ENCODE measurements at places on chromosomes 6 and 20.

- no peak for DNase-seq
These were observed 210.8 kb downstream of the TBXT start for GRCh38 chr6:165956874-165957273.

GRCh38 chr20:62876501-62876901, 14.9 kb upstream of the TCFL5 start:
- no peak for DNase-seq

- DNase-seq: no peak
These were observed 73.4 kb downstream of the PRDM1 start for GRCh38 chr6:106159531-106159940.

- no peak for DNase-seq
These were observed 62.0 kb downstream of the EFCAB8 start for GRCh38 chr20:32920530-32921298.

- no peak for DNase-seq
These were observed 290.0 kb downstream of the HAO1 start for GRCh38 chr20:7650086-7650879.

GRCh38 chr20:1304710-1305515, 24.0 kb downstream of the SDCBP2 start:
- DNase-seq: no peak

DNA sequence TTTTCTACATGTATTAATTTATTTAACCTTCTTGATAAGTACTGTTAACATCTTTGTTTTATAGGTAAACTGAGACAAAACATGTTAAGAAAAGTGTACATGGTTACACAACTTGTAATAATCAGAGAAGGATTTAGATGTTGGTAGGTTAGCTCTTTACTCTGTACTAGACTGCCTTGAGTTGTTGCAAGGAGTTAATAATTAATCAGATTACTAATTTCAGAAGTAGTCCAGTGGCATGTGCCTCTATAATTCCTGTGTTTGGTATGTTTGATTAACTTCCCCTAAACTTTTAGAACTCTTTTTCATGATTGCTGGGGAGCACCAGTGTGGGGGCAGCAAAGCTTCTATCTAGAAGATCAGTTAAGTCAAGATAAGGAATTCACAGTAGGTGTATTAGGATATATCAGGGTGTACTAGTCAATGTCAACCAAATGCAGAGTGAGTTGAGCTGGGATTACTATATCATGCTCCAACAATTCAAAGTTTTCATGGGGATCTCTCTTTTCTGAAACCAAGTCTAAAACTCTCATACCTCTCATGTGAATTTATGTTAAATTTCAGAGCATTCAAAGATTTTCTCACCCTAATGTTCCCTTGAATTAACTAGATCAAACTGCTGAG, 129.7 kb upstream of the AHI1 start:
- no peak for DNase-seq

DNA sequence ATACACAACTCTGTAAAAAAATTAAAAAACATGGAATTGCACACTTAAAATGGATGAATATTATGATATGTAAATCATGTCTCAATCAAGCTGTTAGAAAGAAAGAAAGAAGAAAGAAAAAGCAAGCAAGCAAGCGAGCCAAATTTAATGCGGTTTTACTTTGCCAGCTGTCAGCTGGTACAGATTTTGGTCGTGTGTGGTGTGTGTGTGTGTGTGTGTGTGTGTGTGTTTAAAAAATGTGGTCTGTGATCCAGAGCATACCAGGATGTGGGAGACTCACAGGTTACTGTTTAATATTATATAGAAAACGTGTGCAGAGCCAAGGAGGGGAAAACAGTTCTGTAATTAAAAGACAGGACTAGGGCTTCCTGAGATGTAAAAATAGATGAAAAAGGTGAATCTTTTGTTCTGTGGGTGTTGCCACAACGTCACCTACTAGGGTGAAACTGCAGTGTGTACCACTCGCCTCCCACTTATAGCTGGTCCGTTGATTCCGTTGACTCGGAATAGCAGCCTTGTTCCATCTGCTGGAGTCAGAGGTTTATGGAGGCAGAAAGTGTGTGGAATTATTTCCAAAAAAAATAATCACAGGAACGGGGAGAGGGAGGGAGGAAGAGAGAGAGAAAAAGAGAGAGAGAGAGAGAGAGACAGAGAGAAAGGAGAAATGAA, 197.7 kb downstream of the BCAS1 start:
- peak; percentile 56 for DNase-seq

DNA sequence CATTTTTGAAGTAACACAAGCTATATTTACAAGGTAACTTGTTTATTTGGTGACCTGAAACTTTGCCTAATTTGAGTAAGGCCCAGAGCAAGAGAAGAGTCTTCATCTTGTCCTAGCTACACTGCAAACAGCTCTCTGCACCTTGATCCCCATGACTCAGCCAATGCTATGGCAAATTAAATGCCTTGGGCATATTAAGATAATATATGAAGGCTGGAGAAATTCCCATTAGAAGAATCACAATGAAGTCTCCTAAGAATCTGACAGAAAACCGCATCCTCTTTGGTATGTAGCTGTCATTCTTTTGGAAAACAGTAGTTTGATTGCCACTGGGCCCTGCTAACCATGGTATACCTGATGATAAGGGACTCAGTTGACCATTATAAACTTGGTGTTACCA, 204.5 kb downstream of the UBE3D start:
- DNase-seq: no peak

GRCh38 chr6:130749402-130749801, 77.8 kb upstream of the SMLR1 start:
- no peak for DNase-seq

DNA sequence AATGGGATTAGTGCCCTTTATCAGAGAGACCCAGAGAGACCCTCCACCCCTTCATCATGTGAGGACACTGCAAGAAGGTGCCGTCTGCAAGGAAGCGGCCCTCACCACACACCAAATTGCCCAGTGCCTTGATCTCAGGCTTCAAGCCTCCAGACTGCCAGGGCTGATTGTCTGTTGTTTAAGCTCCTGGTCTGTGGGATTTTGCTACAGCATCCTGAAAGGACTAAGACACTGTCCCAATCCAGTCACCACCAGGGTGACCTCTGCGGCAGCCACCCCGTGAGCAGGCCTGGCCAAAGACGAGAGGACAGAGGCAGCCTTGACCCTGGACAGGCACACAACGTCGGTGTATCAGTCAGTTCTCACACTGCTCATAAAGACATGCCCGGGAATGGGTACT, 13.5 kb upstream of the FRMD1 start:
- no peak for DNase-seq

GRCh38 chr20:63036291-63036690, 29.5 kb upstream of the BHLHE23 start:
- no peak for DNase-seq

GRCh38 chr6:150928882-150929281, 63.4 kb downstream of the MTHFD1L start:
- DNase-seq: no peak

GRCh38 chr6:91667596-91667995, 1080.7 kb upstream of the MAP3K7 start:
- no peak for DNase-seq

DNA sequence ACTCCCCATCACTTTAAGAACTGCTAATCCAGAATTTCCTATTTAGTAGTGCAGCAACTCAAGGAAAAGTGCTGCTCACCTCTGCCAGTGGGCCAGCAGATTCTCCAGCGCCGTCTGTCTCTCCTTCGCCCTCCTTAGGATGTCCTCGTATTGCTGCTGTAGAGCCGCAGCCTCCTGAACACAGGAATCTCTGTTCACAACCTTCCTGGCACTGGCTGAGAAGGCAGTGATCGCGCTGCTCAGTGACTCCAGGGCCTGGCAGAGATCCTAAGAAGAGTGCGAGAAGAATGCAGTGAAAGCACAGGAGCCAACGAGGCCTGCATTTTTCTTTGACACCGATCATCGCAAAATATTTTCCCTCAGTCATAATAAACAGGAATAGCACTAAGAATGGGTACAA, 209.0 kb downstream of the SYNE1 start:
- no peak for DNase-seq

GRCh38 chr6:4931530-4932227, 72.2 kb downstream of the RPP40 start:
- no peak for DNase-seq

GRCh38 chr6:43933148-43933885, 163.3 kb downstream of the VEGFA start:
- no peak for DNase-seq

- DNase-seq: no peak
These were observed 9.8 kb upstream of the SLC22A1 start for GRCh38 chr6:160111806-160112205.

DNA sequence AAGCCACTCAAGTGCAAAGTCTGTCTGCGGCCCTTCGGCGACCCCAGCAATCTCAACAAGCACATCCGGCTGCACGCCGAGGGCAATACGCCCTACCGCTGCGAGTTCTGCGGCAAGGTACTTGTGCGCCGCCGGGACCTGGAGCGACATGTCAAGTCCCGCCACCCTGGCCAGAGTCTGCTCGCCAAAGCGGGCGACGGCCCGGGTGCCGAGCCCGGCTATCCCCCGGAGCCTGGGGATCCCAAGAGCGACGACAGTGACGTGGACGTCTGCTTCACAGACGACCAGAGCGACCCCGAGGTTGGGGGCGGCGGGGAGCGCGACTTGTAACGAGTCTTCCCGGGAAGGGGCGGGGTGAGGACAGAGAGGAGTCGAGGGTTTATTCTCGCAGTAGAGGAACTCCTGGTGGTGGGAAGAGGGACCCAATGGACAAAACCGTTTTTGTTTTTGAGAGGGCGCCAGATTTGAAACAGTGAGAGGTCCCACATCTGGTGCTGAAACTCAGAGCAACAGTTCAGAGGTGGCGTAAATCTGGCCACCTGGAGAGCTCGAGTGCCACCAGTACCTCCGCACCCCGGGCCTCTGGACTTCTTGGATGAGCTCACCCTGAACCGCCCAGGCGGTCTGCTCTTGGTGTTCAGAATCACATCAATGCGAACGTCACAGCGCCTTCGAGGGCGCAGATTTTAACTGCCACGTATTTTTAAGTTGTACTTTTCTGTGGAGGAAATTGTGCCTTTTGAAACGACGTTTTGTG, 8.0 kb downstream of the PRDM13 start:
- DNase-seq: no peak

- DNase-seq: peak; percentile 48
These were observed 30.9 kb downstream of the MAP3K5 start for GRCh38 chr6:136761227-136761922.

GRCh38 chr20:33777816-33778215, 33.3 kb upstream of the CHMP4B start:
- DNase-seq: no peak

GRCh38 chr6:146548898-146549374, 5.3 kb downstream of the RAB32 start:
- no peak for DNase-seq

GRCh38 chr20:13396022-13396421, 174.9 kb downstream of the ISM1 start:
- no peak for DNase-seq

DNA sequence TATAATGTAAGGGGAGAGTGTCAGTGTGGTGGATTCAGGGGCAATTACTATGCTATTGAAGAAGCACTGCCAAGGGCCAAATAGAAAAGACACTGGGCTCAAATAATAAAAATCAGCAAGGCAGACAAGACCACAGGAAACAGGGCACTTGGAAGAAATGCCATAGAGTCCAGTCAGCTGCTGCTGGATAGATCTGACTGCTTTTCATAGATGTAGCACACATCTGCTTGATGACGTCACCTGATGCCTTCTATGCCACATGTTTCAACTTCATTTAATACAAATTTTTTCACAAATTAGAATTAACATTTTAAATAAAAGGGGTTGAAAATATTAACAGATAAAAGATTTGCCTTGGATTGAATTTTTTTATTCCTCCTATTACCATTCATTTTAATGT, 23.9 kb upstream of the AHI1 start:
- DNase-seq: no peak

GRCh38 chr20:23582293-23582692, 14.0 kb upstream of the CST9L start:
- DNase-seq: no peak

DNA sequence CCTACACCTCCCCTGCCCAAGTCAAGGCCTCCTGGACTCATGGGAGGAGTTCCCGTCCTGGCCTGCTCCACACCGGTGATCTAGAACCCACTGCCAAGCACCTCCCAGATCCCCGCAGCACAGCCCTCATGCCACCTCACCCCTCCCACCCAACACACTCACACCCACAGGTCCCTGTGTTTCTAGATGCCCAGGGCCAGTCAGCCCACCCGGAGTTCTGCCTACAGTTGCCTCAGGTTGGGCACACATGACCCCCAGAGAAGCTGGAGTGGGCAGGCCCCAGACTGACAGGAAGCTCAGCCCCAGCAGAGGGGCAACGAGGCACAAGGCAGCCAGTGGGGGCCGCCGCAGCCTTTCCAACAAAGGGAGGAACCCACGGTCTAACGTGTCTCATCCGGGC, 29.6 kb downstream of the RRBP1 start:
- no peak for DNase-seq

DNA sequence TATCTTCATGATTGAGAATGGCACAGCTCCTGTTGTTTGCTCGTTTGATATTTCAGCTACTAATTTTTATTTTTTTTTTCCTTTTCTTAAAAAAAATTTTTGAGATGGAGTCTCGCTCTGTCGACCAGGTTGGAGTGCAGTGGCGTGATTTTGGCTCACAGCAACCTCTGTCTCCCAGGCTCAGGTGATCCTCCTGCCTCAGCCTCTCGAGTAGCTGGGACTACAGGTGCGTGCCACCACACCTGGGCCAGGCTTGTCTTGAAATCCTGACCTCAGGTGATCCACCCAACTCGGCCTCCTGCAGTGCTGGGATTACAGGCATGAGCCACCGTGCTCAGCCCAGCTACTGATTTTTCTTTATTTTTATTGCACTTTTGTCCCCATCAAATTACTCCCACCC, 150.2 kb upstream of the SIM1 start:
- DNase-seq: no peak

- DNase-seq: no peak
These were observed 102.0 kb upstream of the RUNX2 start for GRCh38 chr6:45226081-45226480.
